ENCODE measurements at places on chromosomes 2 and 18.
A peak's percentile ranks its signal among the peaks of the same experiment; 100 is the strongest.

GRCh38 chr2:55061523-55062344, 11.5 kb upstream of the RTN4 start:
- DNase-seq, result no peak

GRCh38 chr2:142602418-142602989, 275.0 kb upstream of the KYNU start:
- no peak for DNase-seq

GRCh38 chr2:28411956-28412609, 19.4 kb downstream of the FOSL2 start:
- no peak for DNase-seq

DNA sequence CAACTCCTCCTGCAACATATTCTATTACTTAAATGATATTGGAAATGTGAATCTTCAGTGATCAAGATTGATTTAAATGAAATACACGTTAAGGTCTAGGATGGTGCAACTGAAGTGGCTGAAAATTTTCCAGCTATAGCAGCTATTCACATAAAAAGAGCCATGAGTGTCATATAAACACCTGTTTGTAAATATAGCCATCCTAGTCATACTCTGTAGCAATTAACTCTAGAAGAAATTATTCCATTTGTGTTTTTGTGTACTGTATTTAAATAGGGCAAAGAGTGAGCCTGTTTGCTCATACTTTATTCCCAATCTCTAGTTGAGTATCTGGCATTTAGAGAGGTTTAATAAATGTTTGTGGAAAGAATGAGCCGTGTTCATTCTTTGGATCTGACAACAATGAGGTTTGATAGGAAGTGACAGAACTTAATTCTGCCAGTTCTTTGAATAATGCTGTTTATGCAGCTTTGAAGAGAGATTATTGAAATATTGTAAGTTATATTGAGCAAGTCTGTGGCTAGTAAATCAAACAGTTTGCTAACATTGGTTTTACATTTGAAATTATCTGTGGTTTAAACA, 49.7 kb downstream of the BABAM2 start:
- no peak for DNase-seq

DNA sequence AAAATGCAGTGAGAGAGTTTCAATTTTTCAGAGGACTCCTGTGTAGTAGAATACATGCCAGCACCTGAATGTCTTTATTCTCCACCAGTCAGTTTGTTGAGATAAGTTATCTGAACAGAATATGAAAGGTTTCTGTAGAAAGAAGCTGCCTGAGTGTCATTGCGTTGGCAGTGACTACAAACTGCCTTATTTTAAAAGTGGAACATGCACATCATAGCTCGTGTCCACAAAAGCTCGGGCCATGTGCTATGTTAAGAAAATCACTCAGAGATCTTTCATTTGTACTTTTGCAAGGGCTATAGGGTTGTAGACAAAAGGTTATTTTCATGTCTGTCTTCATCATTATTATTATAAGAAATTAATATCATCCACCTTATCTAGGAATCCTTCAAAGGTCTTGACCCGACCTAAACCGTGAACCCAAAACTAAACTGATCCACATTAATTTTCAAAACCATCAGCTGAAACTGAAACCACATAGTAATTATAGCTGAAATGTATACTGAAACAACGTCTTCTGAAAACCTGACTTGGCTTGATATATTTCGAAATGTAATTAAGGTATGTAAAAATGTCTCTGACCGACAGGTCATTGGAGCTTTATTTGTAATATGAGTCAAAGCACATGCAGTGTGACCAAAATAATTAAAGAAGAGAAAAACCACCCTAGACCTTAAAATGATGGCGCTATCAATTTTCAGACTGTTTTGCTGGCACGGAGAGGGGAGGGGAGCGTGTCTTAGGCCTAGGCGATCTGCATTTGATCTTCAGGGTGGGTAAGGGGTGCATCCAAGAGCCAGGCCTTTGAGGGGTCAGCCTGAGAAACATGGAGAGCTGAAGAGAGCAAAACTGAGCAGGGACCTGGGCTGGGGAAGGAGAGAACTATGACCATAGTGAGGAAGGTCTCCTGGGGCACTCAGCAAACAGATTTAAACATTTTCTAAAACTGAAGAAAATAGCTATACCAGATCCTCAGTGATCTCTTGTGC, 232.1 kb downstream of the SOX11 start:
- no peak for DNase-seq

GRCh38 chr2:8418721-8419120, 263.1 kb upstream of the ID2 start:
- no peak for DNase-seq

DNA sequence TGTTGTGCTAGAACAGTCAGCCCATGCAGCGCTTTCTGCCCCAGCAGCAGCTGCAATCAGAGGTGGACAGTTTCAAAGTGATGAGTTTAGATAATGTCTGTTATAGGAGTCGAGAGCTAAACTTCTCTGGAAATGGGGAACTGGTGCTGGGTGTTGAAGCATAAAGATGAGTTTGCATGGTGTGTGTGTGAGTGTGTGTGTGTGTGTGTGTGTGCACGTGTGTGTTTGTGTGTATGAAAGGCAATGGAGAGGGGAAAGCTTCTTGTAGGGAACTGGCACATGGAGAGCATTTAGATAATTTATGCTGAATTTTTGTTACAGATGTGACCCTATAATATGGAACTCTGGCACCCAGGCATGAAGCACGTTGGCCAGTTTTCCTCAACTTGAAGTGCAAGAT, 22.7 kb downstream of the ICOS start:
- DNase-seq, result no peak

DNA sequence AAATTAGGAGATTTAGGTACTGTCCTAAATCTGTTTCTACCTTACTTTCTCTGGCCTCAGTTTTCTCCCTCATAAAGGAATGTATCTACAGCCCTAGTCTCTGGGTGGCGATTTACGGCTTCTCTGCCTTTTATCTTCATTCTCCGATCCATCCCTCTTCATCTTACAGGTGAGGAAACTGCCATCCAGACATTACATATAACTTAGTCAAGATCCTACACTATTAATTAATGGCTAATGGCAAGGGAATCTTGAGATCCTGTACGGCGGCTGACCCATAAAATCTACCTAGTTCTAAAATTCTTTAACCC, 386 bp upstream of the YIPF4 start:
- no peak for DNase-seq

- no peak for DNase-seq
These were observed 45.1 kb downstream of the CCDC93 start for GRCh38 chr2:117968722-117969121.

GRCh38 chr2:55093381-55093780, 43.1 kb upstream of the RTN4 start:
- peak; percentile 72 for DNase-seq

- no peak for DNase-seq
These were observed 88.2 kb upstream of the LCLAT1 start for GRCh38 chr2:30358842-30359241.

- no peak for DNase-seq
These were observed 34.0 kb downstream of the HAT1 start for GRCh38 chr2:171956135-171956825.

DNA sequence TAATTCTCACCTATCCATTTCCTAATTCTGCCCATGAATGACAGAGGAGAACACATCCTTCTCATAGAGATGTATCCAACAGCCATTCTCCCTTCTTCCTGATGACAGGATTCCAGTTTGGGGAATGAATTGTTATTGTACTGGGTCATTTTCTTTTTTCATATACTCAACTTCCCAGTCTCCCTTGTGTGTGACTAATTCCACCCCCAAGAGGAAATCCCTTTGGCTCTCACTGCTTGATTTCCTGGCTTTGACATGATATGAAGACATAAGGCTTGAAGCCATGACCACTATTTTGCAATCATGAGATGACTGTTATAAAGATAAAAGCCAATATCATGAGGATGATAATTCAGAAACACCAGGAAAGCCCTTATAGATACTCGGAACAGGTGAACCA, 384.7 kb upstream of the ACVR2A start:
- no peak for DNase-seq

DNA sequence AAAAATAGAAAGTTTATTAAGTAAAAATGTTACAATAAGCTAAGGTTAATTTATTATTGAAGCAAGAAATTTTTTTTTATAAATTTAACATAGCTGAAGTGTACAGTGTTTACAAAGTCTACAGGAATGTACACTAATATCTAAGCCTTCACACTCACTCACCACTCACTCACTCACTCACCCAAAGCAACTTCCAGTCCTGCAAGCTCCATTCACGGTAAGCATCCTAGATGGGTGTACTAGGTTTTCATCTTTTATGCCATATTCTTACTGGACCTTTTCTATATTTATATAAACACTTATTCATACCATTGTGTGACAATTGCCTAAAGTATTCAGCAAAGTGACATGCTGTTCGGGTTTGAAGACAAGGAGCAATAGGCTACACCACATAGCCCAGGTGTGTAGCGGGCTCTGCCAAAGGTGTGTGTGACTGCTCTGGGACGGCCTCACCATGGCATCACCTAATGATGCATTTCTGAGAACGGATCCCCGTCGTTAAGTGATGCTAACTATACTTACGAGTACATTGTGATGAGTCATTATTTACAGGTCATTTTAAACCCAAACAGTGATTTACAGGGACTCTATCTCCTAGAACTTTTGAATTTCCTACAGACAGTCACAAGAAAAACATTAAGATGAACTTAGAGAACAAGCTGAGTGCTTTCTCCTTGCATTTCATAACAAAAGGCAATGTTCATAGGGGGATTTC, 76.3 kb upstream of the ID2 start:
- no peak for DNase-seq

DNA sequence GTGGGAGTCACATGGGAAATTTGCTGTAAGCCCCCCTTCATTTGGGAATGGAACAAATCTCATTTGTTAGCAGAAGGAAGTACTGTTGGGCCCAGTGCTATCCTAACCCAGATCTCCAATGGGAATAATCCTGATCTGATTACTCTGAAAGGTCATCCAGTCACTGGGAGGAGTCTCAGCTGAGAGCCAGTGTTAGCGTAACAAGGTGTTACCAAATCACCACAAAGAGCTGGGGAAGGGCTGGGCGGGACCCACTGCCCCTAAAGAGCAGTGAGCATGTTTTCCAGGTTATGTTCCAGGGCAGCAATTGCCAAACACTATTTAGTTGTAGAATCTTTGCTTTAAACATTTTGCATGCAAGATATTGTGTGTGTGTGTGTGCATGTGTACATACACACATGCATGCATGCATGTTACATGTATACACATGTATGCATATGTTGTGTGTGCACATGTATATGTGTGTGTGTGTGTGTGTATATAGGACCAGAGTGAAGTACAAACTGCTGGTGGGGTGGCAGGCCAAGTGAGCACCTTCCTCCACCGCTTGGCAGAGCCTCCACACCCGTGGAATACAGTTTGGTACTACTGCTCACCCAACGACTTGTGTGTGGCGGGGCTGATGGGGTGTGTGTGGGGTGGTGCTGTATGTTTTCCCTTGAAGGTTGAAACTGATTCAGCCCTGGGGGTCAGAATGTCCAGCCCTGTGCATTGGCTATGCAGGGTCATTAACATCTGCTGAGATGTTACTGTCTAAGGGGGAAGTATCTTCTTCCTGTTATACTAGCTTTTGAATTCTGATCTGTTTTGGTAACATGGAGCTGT, 15.2 kb downstream of the INPP5D start:
- no peak for DNase-seq

- DNase-seq, result no peak
These were observed 49.6 kb downstream of the IL1R2 start for GRCh38 chr2:102041351-102041750.

DNA sequence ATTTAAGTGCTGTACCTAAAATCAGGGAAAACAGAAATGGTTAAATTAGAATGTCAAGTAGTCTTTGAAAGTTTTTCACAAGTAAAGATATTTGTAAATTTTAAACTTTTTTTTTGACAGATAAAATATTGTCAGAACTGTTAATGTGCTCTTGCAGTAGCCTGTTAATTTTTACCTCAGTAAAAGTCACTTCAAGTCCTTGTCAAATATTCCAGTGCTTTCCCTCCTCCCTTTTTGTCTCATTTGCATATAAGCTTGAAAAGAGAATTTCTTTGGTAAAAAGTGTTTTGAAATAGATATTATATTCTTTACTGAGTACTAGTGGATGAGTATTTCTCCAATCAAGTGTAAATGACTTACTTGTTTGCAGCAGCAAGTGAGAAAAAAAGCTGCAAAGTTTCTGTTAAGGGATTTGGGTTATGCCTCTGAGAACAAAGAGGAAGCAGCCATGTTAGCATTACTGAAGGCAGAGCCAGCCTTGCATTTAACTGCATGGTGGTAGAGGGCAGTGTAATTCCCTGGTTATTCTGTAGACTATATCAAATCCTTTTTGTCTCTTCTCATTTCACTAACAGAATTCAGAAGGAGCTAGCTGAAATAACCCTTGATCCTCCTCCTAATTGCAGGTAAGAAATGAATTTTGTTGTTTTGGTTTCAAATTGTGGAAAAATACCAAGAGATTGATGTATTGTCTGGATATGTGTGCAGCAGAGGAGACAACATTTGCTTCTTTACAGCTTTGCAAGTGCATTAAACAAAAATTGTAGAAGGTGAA, 3.2 kb downstream of the UBE2E3 start:
- DNase-seq, result peak; percentile 61

DNA sequence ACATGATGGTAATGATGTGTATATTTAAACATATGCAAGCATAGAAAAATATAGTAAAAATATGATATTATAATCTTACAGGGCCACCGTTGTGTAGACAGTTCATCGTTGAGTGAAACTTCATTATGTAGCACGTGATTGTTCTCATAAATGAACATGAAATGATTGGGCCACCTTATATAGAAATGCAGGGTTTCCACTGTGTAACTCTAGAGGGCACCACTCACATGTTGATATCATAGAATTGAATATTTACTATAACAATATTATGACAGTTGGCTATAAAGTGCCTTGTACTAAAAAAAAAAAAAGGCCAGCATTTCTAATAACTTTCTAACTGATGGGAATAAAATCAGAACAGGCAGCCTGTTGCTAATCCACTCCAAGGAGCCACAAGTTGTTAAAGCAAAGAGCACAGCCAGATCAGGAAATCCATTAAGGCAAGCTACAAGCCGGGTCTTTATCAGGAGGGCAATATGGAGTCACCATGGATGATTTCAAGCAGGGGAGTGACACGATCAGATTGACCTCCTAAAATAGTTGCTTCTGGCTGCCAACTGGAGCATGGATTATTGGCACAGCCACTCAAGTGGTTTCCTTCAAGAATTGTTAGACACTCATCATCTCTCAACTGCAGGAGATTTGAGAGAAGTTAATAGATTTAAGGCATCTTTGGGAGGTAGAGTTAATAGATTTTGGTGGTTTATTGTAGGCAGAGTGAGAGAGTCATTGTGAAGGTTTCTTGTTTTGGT, 16.7 kb downstream of the IL1F10 start:
- peak; percentile 40 for DNase-seq

DNA sequence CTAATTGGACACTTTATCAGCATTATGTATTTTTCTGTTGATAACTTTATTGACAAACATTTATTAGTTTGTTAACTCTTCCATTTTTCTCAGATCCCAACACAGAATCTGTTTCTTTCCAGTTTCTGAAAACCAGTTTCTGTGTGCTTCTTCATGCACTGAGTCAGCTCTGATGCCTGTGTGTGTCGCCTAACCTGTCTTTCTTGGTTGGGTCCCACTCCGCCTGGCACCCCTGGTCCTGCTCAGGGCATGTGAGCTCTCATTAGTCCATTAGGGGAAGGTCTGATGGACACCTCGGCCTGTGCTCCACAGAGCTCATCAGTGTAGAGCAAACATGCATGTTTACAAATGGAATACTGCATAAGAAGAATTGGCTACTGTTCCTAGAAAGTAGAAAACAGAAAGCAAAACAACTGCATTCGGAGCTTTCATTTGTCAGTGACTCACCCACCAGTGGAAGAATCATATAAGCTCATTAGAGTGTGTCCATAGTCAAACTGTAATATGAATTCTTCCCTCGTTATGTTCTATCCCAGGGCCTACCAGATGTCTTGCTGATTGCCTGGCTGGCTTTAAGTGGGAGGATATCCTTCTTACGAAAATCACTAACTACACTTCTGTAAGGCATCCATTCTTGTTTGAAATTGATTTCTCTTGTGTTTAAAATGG, 137.7 kb downstream of the SNTG2 start:
- no peak for DNase-seq
